AG09319 (cell line): ENCODE measurements at places on chromosomes 13 and 19.

DNA sequence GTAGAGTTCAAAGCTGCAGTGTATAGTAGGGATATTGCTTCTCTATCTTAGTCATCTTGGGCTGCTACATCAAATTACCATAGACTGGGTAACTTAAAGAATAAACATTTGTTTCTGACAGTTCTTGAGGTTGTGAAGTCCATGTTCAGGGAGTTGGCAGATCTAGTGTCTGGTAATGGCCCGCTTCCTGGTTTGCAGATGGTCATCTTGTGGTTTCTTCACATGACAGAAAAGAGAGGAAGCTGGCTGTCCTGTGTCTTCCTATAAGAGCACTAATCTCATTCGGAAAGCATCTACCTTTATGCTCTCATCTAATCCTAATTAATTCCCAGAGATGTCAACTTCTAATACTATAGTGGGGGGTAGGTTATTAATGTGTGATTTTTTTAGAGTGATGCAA is 6.2 kb downstream of the ZNF763 start:
- no peak for DNase-seq

GRCh38 chr13:99250982-99251825 is 7.0 kb downstream of the GPR18 start:
- DNase-seq: no peak

GRCh38 chr13:33471204-33471603 is 185.6 kb upstream of the STARD13 start:
- DNase-seq: no peak

DNA sequence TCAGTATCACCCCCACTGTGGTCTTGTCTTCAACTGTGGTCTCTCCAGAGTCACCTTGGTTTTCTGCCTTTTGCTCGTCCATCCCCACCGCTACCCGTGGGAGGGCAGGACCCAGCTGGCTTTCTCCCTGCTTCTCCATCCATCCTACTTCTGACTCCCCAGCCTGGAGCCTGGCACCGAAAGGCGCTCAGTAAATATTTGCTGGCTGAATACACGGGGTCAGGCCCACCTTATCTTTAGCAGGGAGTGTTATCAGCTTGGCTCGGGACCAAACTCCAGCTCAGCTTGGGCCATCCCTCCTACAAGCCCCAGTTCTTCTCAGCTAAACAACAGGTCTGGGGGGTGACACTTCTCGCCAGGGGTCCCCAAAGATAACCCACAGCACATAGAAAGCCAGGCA is 62.0 kb upstream of the KLF2 start:
- no peak for DNase-seq

DNA sequence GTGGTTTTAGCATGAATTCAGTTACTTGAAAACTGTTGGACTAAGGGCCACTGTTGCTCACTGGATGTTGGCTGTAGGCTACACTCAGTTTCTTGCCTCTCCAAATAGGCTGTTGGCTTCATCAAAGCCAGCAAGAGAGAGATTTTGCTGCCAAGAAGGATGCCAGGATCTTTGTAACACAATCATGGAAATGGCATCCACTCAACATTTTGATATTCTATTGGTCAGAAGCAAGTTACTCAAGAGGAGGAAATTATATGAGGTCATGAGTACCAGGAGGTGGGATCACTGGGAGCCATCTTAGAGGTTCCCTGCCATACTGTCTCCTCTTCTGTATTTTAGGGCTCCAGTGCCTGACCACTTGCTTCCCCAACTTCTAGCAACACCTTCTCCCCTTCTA is 30.6 kb downstream of the SYDE1 start:
- DNase-seq: no peak
